ENCODE measurements at places on chromosomes 11 and 22.

- DNase-seq = no peak
These were observed 231.3 kb upstream of the B3GAT1 start for GRCh38 chr11:134643115-134644012.

DNA sequence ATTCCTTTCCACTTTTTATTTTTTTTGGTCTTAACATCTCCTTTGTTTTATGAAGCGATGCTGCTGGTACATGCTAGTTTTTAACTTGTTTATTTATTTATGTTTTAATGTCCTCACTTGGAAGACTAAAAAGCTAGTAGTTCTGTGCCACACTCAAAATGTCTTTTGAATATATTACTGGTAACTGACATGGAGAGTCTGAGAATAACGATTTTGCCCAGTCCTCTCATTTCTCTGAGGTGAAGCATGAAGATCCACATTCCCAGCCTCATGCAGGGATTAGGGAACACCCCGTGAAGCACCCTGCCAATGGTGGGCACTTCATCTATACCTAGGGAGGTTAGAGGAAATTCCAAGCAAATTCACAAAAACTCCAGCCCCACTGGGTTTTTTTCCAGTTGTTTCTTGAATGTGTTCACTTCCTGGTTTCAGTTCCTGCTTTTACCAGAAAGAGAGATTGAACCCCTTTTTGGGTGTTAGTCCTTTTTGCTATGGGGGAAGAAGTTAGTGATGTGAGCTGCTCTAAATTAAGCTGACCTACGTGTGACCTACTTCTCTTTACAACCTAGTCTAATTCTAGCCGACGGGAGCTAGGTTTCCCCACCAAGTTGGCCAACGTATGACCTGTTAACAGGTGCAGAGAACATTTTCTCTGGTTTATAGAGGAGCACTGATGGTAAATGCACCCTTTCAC lies 106.1 kb downstream of the SLC1A2 start:
- DNase-seq = no peak

- no peak for DNase-seq
These were observed 114.7 kb downstream of the CRYBB2 start for GRCh38 chr22:25334162-25334490.

GRCh38 chr22:22730655-22731373 lies 86.4 kb downstream of the GGTLC2 start:
- DNase-seq = no peak

- DNase-seq = peak; percentile 27
These were observed 2.5 kb upstream of the NPAS4 start for GRCh38 chr11:66418168-66418985.

GRCh38 chr22:32389685-32390084 lies 22.4 kb downstream of the RTCB start:
- DNase-seq = no peak

All from activated CD8-positive, alpha-beta memory T cell treated with anti-CD3 and anti-CD28 coated beads for 1 hour (primary cell).